SW480 (cell line): ENCODE measurements at places on chromosomes 6 and 20.

DNA sequence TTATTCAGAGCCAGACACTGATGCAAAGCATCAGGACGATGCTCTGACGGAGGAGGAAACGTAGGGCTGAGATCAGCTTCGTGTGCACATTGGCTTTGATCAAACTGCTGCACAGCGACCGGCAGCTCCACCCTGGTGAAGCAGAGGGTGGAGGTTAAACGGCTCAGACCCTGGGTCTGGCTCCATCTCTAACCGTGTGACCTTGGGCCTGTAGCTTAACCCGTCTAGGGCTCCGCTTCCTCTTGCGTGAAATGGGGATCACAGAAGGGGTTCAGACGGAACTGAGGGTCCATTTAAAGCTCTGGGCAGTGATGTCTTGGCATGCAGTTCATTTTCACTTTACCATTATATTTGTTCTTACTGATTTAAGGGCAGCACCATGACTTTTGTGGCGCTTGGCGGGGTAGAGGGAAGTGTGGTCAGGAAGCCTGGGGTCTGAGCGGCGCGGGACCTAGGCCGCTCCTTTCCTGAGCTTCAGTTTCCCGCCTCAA is 644 bp downstream of the RBL1 start:
- peak; percentile 49 for DNase-seq

DNA sequence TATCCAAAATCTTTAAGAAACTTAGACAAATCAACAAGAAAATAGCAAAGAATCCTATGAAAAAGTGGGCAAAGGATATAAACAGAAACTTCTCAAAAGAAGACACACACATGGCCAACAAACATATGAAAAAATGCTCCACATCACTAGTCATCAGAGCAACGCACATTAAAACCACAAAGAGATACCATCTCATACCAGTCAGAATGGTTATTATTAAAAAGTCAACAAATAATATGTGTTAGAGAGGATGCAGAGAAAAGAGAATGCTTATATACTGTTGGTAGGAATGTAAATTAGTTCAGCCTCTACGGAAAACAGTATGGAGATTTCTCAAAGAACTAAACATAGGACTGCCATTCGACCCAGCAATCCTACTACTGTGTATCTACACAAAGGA is 212.0 kb upstream of the DTNBP1 start:
- DNase-seq = no peak

- no peak for DNase-seq
These were observed 13.3 kb downstream of the TAF4 start for GRCh38 chr20:62052336-62052841.

GRCh38 chr6:56839533-56840183 is 115.2 kb upstream of the BEND6 start:
- DNase-seq = no peak

DNA sequence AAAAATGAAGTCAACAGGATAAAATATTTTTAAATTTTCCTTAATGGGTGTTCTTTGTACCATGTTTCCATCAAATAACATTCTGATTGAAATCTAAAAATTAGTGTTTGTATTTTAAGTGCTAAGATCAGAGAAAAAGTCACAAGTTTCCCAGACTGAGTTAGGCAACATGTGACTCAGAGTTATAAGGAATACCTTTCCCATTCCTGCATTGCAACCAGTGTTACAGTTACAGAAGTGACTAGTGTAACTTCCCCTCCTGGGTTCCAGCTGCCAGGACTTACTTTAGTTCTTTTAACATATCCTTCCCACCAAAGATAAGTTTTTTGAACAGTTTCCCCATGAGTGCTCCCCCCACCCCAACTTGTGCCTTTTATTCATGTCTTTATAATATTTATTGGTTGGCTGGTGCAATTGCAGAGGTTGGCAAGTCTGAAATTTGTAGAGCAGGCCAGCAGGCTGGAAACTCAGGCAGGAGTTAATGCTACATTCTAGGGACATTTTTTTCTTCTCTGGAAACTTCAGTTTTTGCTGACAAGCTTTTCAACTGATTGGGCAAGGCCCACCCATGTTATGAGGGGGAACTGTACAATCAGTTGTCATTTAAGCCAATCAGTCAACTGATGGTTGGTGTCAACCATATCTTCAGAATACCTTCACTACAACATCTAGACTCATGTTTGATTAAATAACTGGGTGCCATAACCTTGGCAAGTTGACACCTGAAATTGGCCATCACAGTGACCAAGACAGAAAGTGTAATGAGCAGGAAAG is 22.9 kb upstream of the ESR1 start:
- DNase-seq = no peak

- no peak for DNase-seq
These were observed 513.3 kb downstream of the HAO1 start for GRCh38 chr20:7426890-7427496.

GRCh38 chr6:168051648-168052047 is 27.4 kb downstream of the FRMD1 start:
- no peak for DNase-seq

GRCh38 chr6:153976921-153977693 is 61.9 kb upstream of the OPRM1 start:
- DNase-seq = peak; percentile 47

DNA sequence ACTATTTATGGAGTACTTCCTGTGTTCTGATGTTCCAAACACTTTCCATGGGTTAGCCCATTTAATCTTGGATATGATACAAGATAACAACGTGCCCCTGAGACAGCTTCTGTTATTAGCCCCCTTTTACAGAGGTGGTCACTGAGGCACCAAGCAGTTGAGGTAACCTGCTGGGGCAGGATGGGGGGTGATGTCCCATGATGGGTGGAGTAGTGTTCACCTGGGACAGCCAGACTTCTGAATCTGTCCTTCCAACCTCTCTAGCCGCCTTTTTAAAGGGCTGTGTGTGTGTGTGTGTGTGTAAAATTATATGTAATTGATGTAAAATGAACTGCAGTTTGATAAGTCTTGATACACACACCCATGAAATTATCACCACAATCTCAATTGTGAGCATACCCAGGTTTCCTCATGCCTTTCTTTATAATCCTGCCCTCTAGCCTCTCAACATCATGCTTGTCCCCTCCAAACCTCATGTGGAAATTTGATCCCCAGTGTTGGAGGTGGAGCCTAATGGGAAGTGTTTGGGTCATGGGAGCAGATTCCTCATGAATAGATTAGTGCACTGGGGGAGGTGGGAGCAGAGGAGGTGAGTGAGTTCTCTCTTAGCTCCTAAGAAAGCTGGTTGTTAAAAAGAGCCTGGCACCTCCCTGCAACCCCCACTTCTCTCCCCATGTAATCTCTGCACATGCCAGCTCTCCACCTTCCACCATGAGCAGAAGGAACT is 39.2 kb downstream of the PLAGL2 start:
- peak; percentile 22 for DNase-seq

DNA sequence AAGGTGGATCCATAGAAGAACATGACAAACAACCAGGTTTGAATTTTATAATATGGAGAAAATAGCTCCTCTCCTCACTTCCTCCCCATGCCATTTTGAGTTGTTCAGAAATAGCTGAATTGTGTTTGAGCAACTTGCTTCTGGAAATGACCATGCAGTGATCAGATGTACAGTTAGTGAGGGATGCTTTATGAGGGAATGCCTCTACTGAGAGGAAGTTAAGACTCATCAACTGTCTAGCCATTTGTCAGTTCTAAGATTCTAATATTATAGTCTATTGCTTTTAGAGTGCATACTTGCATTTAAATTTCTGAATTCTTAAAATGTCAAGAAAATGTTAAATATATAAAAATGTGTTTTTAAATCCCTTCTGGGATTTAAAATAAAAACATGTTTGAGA is 3.8 kb downstream of the LAMA2 start:
- DNase-seq = no peak

DNA sequence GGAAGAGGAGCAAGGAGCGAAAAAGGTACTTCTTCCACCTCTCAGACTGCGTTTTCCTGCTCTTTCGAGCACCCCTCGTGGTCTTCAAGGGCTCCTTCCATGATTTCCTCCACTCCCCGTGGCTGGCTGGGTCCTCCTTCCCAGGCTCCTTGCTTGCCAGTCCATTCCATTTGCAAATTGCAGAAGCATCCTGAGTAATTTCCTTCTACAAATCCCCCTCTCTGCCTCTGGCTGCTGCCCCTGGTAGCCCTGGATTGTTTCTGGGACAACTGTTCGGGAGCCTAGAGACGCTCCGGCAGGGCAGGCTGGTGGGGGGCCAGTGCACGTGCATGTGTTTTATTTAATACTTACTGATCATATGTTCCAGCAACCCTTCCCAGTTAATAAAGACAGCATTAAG is 173.1 kb downstream of the ZMYND8 start:
- no peak for DNase-seq
